ENCODE measurements at places on chromosomes 6 and 20.

GRCh38 chr6:31587791-31588777, 2.0 kb downstream of the LST1 start:
- DNase-seq, result no peak

- DNase-seq, result no peak
These were observed 228.8 kb upstream of the QKI start for GRCh38 chr6:163185744-163186143.

DNA sequence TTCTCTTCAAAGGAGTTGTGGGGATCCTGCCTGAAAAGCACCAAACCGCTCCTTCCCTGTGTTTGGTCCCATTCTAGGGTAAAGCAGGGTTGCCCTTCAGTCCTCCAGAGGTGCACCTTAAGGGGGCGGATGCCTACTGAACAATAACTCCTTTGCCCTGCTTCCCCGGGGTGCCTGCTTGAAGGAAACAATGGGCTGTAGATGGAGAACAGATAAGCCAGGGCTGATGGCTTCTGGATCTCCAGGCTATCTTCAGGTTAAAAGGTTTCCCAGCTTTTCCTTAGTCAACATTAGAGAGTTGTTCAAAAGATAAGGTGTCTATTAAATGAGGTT, 5.4 kb upstream of the PRDM1 start:
- DNase-seq, result no peak

- DNase-seq, result no peak
These were observed 36.0 kb downstream of the VSTM2L start for GRCh38 chr20:37938954-37939353.

DNA sequence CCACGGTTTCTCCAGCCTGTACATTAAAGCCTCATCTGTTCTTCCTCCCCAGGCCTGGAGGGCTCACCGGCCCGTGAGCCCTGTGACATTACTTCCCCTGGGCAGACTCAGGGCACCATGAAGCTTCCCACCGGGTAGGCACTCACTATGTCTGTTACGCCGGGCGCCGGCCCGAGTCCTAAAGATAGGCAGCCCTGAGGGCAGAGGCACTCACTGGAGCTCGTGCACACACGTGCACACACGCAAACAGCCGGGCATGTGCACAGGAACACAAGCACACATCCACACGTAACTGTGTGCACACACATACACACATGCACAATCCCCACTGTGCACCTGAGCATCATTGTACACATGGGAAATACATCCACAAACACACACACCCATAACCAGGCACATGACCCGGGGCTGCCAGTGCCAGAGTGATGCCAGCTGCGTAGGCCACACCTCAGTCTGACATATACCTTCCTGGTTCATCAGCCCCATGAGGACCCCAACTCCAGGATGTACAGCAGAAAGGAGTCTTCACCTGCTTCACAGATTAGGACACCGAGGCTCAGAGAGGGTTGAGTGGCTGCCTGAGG, 83.7 kb downstream of the YTHDF1 start:
- no peak for DNase-seq

- no peak for DNase-seq
These were observed 34.4 kb upstream of the PTPN1 start for GRCh38 chr20:50475681-50476292.

- DNase-seq, result no peak
These were observed 554.4 kb downstream of the KIF16B start for GRCh38 chr20:16018881-16019280.

- DNase-seq, result no peak
These were observed 58.5 kb downstream of the PLAGL1 start for GRCh38 chr6:143949535-143949934.

- DNase-seq, result no peak
These were observed 38.1 kb downstream of the TXLNB start for GRCh38 chr6:139253656-139254055.

DNA sequence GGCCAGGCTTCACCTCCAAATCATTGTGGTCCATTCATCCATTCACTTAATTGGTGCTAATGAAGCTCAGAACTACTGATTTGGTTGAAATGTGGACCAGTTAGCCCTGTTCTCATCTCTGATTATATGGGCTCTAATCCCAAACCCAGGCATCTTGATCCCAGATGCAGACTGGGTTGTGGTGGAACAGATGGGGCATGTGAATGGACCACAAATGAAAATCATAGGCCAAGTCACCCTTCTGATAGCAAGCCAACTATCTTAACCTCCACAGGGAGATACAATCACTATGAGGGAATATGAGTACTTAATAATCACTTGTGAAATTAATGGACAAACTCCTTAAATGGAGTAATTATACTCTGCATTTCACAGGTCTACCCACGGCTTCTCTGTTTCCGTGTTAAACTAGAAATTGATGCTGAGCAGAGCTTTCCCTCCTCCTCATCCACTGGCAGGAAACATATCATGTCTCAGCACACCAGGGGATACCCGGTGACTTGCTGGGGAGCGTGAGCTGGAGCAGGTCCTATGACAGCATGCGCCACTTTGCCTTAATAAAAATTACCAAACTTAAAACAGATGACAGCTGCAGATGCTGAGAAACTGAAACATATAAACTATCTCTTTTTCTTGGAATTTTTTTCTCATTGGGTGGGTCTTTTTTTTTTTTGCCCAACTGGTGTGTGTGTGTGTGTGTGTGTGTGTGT, 108.8 kb upstream of the HEY2 start:
- DNase-seq, result no peak

GRCh38 chr6:304833-305370, 12.6 kb downstream of the DUSP22 start:
- no peak for DNase-seq

GRCh38 chr6:80433010-80433672, 326.7 kb downstream of the BCKDHB start:
- DNase-seq, result no peak

- no peak for DNase-seq
These were observed 68.4 kb upstream of the ADGRF4 start for GRCh38 chr6:47629954-47630353.

DNA sequence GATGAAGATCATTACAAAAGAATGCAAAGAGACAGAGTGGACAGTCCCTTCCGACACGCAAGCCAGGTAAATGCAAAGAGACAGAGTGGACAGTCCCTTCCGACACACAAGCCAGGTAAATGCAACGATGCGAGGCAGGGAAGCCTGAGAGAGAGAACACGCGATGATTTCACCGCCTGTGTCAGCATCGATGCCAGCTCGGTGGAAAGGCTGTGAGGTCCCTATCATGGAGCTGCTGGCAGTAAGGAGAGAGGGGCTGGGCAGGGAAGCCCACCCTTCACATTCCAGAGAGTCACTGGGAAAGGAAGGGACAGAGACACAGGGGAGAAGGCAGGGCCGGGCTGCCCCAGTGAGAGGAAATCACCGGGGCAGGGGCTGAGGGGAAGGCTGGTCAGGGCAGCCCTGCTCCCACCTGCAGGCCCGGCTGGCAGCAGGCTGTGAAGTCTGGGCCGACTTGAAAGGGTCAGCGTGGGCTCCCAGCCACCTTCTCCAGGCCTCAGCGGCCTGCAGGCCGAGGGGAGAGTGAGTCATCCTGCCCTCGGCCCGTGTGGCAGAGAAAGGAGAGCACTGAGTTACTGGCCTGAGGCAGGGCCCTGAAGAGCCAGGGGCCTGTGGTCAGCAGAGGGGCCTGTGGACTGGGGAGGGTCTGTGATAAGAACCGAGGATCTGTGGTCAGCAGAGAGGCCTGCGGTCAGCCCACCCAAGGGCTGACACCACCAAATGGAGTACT, 80.4 kb downstream of the DACT2 start:
- DNase-seq, result no peak

DNA sequence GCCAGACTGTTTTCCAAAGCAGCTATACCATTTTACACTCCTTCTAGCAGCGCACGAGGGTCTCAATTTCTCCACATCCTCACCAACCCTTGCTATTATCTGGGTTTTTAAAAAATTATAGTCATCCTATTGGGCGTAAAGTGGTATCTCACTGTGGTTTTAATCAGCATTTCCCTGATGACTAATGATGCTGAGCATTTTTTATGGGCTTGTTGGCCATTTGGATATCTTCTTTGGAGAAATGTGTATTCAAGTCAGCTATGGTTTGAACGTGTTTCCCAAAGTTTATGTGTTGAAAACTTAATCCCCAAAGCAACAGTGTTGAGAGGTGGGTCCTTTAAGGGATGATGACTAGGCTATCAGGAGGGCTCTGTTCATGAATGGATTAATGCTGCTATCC, 6.7 kb downstream of the MCUR1 start:
- no peak for DNase-seq

GRCh38 chr6:143059663-143060353, 881 bp upstream of the AIG1 start:
- DNase-seq, result peak; percentile 76

DNA sequence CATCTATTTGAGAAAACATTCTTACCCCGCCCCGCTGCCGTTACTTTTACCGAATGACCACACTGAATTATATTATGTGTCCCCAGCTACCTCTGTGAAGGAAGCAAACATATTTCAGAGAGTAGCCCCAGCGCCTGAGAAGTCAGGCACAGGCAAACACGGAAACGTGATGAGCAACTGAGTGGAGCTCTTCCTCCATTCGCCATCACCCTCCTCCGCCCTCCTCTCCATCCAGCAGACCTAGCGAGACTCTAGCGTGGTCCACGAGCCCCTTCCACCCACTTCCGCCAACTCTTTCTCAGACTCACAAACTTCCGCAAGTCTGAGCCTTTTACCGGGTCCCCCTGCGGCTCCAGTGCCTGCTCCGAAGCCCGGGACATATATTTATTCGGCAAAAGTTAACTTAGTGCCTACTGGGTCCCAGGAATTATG, 582 bp downstream of the SNRPB start:
- peak; percentile 14 for DNase-seq

DNA sequence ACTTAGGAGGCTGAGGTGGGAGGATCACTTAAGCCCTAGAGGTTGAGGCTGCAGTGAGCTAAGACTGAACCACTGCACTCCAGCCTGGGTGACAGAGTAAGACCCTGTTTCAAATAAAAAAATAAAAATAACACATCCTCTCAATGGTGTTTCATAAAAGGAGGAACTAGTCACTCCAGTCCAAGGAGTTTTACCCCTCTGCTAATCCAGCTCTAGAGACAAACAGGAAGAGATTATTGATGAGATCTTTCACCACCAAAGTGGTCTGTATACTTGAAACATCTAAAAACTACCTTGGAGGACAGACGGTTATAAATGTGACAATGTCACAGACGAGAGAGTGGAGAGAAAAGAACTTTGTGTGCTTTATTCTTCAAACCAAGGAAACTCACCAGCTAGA, 58.2 kb downstream of the PIGU start:
- peak; percentile 23 for DNase-seq

DNA sequence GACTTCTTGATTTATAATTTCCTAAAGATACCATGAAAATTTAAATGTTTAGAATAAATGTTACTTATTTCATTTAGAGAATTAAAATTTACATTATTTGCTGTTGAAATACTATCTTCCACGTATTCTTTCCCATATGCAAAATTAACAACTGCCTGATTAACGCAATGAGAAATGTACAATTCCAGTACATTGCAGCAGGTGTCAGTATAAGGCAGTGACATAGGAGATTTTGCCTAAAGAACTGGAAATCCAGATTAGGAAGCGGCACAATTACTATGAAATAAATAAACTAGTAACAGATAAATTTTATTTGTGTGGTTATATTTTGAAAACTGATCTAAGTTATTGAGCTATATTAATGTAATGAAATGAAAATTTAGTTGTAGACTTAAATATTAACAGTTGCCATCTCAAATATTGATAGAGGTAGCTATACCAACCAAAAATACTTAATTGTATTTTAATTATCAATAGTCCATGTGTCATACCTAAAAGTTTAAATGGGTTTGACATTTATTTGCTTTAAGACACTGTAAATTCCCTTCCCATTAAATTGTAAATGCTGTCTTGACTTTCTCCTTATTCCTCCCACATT, 300.2 kb downstream of the UTRN start:
- DNase-seq, result no peak

DNA sequence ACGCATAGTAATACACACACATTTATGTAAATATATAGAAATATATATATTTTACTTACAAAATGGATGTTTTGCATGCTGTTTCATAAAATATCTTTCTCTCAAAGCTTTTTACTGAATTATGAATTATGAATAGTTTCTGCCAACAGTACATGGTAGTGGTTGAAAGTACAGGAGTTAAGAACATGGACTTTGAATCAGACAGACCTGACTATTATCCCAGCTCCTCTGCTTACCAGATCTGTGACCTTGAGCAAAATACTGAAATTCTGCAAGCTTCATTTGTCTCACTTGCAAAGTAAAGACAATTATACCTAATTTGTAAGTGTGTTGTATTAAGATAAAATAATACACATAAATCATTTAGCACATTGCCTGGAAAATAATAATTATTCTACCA, 459.5 kb downstream of the EPM2A start:
- no peak for DNase-seq

DNA sequence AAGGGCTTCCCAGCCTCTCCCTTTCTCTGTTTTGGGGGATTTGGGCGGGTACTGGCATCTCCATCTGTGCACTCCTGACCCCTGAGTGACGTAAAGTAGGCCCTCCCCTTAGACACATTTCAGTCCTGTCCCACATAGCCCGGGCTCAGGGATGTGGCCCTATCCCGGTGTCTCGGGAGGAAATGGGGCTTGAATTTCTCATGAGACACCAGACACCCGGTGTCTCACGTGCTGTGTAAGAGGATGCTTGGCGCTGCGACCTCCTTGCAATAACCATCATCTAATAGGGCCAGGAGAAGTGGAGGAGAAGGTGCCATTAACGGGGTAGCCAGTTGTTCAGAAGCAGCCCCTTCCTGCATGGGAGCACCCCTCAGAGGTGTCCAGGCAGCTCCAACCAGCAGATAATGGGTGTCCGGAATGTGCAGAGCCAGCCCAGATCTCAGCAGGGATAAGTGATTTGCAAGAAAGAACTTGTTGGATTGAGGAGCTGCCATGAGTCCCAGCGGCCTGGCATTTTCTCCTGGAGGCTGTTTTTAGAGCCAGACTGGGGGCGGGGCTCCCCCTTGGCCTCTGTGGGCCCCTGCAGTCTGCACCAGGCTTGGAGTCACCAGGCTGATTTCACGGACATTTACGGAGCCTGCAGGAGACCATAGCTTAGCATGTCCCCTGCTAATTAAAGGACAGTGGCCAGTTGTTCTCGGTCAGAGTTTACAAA, 372.0 kb downstream of the PREX1 start:
- DNase-seq, result no peak

DNA sequence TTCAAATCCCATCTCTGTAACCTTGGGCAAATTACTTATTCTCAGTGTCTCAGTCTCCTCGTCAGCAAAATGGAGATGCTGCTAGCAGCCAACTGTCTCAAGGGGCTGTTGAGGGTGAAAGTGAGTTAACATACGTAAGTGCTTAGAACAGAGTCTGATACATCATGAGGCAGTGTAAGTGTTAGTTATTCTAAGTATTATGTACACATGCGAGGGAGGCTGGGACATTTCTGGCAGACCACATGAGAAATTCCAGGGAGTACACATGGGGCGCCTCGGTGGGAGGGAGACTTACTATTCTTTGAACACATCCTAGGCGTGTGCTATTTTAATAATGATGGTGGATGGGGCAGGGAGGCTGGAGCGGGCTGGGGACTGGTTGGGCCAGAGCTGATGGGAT, 99.1 kb downstream of the DLGAP4 start:
- DNase-seq, result no peak

DNA sequence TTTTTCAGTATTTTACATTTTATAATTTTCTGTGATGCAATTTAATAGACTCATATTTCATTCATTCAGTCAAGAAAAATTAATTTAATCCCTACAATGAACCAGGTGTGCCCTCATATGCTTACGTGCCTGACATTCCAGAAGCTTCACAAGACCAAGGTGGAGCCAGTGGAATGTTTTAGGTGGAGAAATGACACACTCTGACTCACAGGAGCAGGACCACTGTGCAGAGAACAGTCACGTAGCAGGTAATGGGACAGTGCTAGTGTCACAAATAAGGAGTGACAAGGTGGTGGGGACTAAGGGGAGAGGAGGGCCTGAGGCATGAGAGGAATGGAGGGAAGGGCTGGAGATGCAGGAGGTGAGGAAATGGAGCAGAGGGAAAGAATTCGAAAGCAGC, 37.0 kb upstream of the HLA-G start:
- no peak for DNase-seq

All from GF-D8 (cell line).